ENCODE measurements at places on chromosomes 1 and 21. TPM values are rescaled to one million over a fixed set of nuclear protein-coding genes. Genes with fewer than 3 reads are reported as not detected.

GRCh38 chr1:93814059-93814794 is 64.8 kb downstream of the DNTTIP2 start:
- peak; percentile 82 for DNase-seq
- no peaks in the 10 kb centered on the region for H3K4me1 ChIP-seq
- H3K36me3 ChIP-seq: no peaks in the 10 kb centered on the region
- no peak overlapping the region for H3K4me3 ChIP-seq

- no peaks in the 10 kb centered on the region for H3K36me3 ChIP-seq
- no peak overlapping the region for H3K4me3 ChIP-seq
- no peaks in the 10 kb centered on the region for H3K4me1 ChIP-seq
- H3K27me3 ChIP-seq: no peaks in the 10 kb centered on the region
- no peak overlapping the region for H3K27ac ChIP-seq
- no peak for DNase-seq
These were observed 86.9 kb upstream of the F3 start for GRCh38 chr1:94628499-94628843.

- no peak for DNase-seq
- no peak overlapping the region for H3K27ac ChIP-seq
- no peaks in the 10 kb centered on the region for H3K4me1 ChIP-seq
- no peaks in the 10 kb centered on the region for H3K27me3 ChIP-seq
- H3K36me3 ChIP-seq: peaks cover 39% of the 10 kb centered on the region
These were observed 33.4 kb downstream of the QSOX1 start for GRCh38 chr1:180188091-180188506.

DNA sequence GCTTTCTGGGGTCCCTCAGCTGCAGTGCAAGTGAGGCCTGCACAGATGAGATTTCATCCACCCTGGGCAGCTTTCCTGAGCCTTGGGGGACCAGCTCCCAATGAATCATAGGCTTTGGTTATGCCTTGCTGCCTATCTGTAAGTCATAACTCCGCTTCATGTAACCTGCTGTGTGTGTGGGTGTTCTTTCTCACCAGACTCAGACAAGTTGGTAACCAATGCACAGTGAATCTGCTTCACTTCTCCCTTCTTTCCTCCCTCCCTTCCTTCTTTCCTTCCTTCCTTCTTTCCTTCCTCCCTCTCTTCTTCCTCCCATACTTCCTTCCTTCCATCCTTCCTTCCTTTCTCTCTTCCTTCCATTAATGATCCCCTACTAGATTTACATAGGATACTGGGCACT is 34.4 kb upstream of the PSMB2 start:
- H3K36me3 ChIP-seq: no peaks in the 10 kb centered on the region
- H3K27me3 ChIP-seq: no peaks in the 10 kb centered on the region
- H3K27ac ChIP-seq: no peak overlapping the region
- DNase-seq: no peak
- H3K4me3 ChIP-seq: no peak overlapping the region

DNA sequence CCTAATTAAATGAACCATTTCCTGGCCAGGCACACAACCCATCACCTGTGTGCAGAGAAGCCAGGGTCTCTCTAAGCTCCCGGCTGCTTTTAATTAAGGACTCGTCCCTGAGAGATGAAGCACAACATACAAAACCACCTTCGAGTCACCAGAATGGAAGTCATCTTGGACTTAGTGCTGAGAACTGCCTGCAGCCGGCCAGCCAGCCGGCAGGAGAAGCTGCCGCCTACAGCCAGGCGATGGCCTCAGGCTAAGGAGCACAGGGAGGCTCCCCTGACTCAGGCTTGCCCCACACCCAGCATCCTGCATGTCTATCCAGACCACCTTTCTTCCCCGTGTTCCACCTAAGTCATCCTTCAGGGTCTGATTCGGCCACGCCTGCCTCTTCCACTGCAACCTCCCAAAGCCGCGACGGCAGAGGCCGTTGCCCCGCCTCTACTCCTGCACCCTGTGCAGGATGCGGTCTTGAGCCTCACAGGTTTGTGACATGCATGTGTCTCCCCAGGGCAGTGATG is 83.6 kb downstream of the SLC66A1 start:
- no peaks in the 10 kb centered on the region for H3K27me3 ChIP-seq
- peak overlapping the region; percentile 40 for H3K27ac ChIP-seq
- H3K36me3 ChIP-seq: no peaks in the 10 kb centered on the region
- peaks cover 22% of the 10 kb centered on the region for H3K4me1 ChIP-seq
- no peak for DNase-seq

DNA sequence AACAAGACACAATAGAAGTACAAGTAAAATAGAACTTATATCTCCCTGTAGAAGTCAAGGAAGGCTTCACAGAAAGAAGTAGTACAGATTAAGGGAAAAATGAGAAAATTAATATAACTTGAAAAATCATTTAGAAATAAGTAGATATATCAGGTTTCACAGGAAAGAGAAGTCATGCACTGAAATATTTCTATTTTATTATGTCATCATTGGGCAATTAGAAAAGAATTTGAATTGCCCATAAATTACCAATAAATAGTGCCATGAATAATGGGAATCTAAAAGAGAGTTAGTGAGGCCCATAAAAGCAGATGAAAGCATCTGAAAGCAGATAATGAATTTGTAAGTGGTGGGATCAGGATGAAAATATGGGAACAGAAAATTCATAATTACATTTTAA is 1597.8 kb downstream of the PLA2G4A start:
- DNase-seq: no peak
- H3K4me1 ChIP-seq: no peaks in the 10 kb centered on the region
- no peaks in the 10 kb centered on the region for H3K27me3 ChIP-seq
- no peak overlapping the region for H3K27ac ChIP-seq
- no peaks in the 10 kb centered on the region for H3K36me3 ChIP-seq
- H3K4me3 ChIP-seq: no peak overlapping the region

- H3K27me3 ChIP-seq: no peaks in the 10 kb centered on the region
- H3K4me1 ChIP-seq: no peaks in the 10 kb centered on the region
- H3K27ac ChIP-seq: no peak overlapping the region
- no peak for DNase-seq
- H3K36me3 ChIP-seq: peaks cover 100% of the 10 kb centered on the region
These were observed 15.7 kb upstream of the HAX1 start for GRCh38 chr1:154256686-154257085.

DNA sequence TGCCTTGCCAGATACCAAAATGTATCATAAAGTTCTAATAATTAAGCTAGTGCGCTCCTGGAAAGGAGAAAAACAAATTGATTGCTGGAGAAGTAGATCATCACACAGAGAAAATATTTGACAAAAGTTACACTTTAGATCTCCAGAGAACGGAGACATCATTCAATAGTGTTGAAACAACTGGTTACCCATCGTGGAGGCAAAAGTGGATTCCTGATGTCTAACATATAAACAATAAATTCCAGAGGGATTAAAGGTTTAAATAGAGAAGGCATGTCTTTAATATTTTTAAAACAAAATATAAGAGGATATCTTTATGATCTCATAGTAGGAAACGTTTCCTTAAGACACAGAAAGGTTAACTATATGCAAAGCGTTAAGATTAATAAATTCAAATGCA is 41.0 kb downstream of the NRIP1 start:
- H3K36me3 ChIP-seq: no peaks in the 10 kb centered on the region
- no peak overlapping the region for H3K27ac ChIP-seq
- no peaks in the 10 kb centered on the region for H3K4me1 ChIP-seq
- DNase-seq: no peak
- H3K27me3 ChIP-seq: no peaks in the 10 kb centered on the region

GRCh38 chr1:21956720-21957552 is 19.8 kb upstream of the HSPG2 start:
- H3K4me1 ChIP-seq: peaks cover 18% of the 10 kb centered on the region
- DNase-seq: peak; percentile 54
- H3K4me3 ChIP-seq: no peak overlapping the region
- H3K27ac ChIP-seq: peak overlapping the region; percentile 67

SPRR2A gene
- total RNA-seq: not detected

FCMR gene
- total RNA-seq: 1.3 TPM

CLCNKB gene
- total RNA-seq: not detected
